ENCODE measurements at places on chromosomes 2 and 18. TPM values are rescaled to one million over a fixed set of nuclear protein-coding genes. Genes with fewer than 3 reads are reported as not detected.

The PDCD1 gene
- 0.48 TPM for total RNA-seq

The CENPA gene
- total RNA-seq = 30.9 TPM

The MOGAT1 gene
- 0.67 TPM for total RNA-seq

The APOB gene
- total RNA-seq = 0.61 TPM

The ACVR1C gene
- total RNA-seq = 0.40 TPM

The CTNNA2 gene
- total RNA-seq = 9.0 TPM

The TFPI gene
- total RNA-seq = 7.1 TPM

The HDHD2 gene
- 44.8 TPM for total RNA-seq

The KCNE4 gene
- total RNA-seq = not detected

The WNT6 gene
- not detected for total RNA-seq

The STARD6 gene
- total RNA-seq = not detected

The VIT gene
- total RNA-seq = not detected

The REG1A gene
- not detected for total RNA-seq

The CYB5A gene
- 154 TPM for total RNA-seq

The RAB31 gene
- 39.3 TPM for total RNA-seq

The MALL gene
- total RNA-seq = 3.9 TPM

The RANBP2 gene
- 95.9 TPM for total RNA-seq

The CRYGC gene
- total RNA-seq = not detected

The ANKRD30B gene
- not detected for total RNA-seq

The PRSS56 gene
- total RNA-seq = not detected

The SERTAD2 gene
- total RNA-seq = 4.5 TPM

The TRPM8 gene
- 0.54 TPM for total RNA-seq

The SUPT7L gene
- total RNA-seq = 22.2 TPM

The RASGRP3 gene
- total RNA-seq = not detected

The OSGEPL1 gene
- 15.7 TPM for total RNA-seq

The ANKRD62 gene
- total RNA-seq = not detected

The RIOK3 gene
- total RNA-seq = 17.6 TPM

The REG3A gene
- total RNA-seq = not detected

The C1QL2 gene
- total RNA-seq = 0.88 TPM

The POTEI gene
- total RNA-seq = 0.20 TPM

The APCDD1 gene
- total RNA-seq = 3.0 TPM

The CNDP2 gene
- 243 TPM for total RNA-seq

The SLC4A3 gene
- total RNA-seq = 7.4 TPM

The CWC22 gene
- 30.2 TPM for total RNA-seq

The ALPP gene
- 0.15 TPM for total RNA-seq

The SPR gene
- total RNA-seq = 10.7 TPM

The LTBP1 gene
- total RNA-seq = 23.8 TPM

The KHK gene
- total RNA-seq = 20.5 TPM

The RALBP1 gene
- total RNA-seq = 67.8 TPM

The TNFAIP6 gene
- total RNA-seq = 2.0 TPM

The MRPL30 gene
- 46.2 TPM for total RNA-seq

The SIX2 gene
- total RNA-seq = 1.0 TPM

The FAM228A gene
- not detected for total RNA-seq

The IL36G gene
- total RNA-seq = not detected

The GPAT2 gene
- 0.63 TPM for total RNA-seq

The FAM124B gene
- 2.0 TPM for total RNA-seq

The SOWAHC gene
- 17.8 TPM for total RNA-seq

The CFAP210 gene
- 0.86 TPM for total RNA-seq

The IGFBP5 gene
- total RNA-seq = 2.5 TPM

The TMEM37 gene
- 11.0 TPM for total RNA-seq

The GALR1 gene
- total RNA-seq = 1.6 TPM

The MREG gene
- 28.4 TPM for total RNA-seq

The CCDC141 gene
- total RNA-seq = 21.6 TPM

The PLCL1 gene
- total RNA-seq = not detected

The DNAH6 gene
- 0.31 TPM for total RNA-seq

The SERPINB3 gene
- 0.17 TPM for total RNA-seq
